ENCODE measurements at places on chromosomes 2 and 18.
A peak's percentile ranks its signal among the peaks of the same experiment; 100 is the strongest.

DNA sequence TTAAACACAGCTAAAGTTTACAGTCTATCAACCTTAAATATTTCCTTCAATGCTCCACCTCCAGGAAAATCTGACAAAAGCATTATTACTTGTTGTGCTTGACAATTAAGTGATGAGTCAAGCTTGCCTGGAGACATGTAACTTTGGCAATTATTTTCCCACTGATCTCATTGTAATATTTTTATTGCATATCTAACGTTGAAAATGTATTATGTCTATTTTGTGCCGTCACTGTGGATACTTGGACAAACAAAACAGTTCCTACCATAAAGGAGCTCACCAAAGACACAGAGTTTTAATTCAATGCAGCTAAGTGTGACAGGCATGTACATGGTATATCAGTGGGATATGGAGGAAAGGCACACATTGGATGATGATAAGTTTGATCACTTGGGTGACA lies 24.7 kb downstream of the RNF103 start:
- no peak for DNase-seq

GRCh38 chr18:62773691-62774090 lies 58.4 kb downstream of the PHLPP1 start:
- no peak for DNase-seq

- DNase-seq: no peak
Measured at GRCh38 chr2:70793450-70793849, 3.0 kb upstream of the FIGLA start.

- no peak for DNase-seq
Measured at GRCh38 chr2:137942037-137942832, 22.0 kb upstream of the HNMT start.

DNA sequence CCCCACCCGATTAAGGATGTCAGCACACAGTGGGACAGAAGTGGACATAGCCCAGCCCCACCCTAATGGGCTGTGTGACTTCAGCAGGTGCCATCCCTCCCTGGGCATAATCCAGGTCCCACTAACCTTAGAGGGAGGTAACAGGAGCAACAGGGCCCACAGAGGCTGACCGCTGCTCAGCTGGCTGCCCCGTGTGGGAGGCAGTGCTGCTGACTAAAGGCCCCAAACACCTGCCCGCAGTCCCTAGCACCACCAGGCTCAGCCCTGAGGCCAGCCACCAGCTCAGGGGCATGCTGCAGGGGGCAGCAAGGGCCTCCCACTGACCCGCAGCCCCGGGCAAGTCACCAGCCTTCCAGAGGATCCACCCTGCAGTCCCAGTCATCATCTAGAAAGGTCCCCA lies 14.6 kb downstream of the BIN1 start:
- DNase-seq: no peak

GRCh38 chr2:121608967-121609366 lies 40.3 kb downstream of the CLASP1 start:
- no peak for DNase-seq

GRCh38 chr2:208090420-208090819 lies 33.9 kb downstream of the CRYGD start:
- DNase-seq: no peak

- DNase-seq: peak; percentile 74
Measured at GRCh38 chr2:225894236-225894980, 494.9 kb downstream of the NYAP2 start.

- peak; percentile 15 for DNase-seq
Measured at GRCh38 chr2:52918551-52918950, 849.1 kb upstream of the CHAC2 start.

DNA sequence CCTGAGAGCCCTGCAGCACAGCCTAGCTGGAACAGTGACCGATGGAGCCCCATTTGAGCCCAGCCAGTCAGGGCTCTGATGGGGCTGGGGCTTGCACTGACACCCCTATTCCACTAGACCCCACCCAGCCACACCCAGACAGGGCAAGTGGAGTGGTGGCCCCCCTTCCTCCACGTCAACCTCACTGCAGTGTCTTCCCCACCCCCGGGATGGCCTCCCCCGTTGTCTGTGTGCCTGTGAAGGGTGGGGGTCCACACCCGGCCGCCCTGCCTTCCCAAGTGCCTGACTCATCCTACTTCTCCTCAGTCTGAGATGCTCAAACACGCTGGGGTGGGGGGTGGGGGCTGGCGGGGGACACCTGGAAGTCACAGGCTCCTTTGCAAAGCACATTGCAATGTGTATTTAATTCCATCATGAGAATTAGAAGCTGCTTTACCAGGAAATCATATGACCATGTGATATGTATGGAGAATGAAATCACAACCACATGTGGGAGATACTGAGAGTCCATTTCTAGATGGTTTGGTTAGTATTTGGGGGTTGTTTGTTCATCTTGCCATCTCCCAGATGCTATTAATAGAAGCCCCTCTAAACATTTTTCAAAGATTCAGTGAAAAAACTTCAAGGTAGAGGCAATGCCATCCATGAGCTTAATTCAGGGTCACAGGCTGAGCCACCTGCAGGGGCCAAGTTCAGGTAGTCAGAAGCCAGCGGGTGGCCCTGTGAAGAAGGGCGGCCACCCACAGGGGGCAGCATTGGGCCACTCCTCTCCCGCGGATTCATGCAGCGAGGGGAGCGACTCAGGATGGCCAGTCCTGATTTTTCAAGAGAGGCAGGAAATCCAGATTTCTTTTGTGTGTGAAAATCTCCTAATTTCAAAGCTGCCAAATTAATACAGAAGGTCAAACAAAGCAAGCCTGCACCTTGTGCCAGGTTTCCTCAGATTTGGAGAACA lies 22.7 kb upstream of the GMPPA start:
- peak; percentile 76 for DNase-seq

- no peak for DNase-seq
Measured at GRCh38 chr2:119760956-119761275, 1.2 kb downstream of the PTPN4 start.

DNA sequence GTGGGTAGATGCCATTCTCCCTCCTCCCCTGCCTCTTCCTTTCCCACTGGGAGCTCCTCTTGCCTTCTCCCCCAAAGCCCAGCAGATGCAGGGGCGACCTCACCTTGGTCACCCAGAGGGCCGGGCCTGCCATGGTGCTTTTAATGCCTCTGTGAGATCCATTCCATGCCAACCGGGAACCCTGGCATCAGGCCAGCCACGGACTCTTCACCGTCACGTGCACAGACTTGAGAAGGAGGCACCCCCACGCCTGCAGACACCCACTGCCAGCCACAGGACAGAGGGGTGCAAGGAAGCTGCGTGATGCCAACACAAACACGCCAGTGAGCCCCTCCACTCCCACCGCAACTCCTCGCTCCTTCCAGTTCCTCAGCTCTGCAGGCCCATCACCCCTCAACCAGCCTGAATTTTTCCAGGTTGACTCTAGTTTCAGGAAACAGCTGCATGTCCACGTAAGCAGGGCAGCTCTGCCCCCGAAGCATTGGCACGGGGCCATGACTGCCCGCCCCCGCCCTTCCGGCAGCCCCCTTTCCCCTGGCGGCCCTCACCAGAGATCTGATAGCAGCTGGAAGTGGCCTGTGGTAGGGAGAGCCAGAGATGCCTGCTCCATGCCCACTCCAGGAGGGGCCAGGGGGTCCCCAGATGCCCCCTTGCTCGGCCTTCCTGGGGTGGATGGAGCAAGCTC lies 50.8 kb downstream of the DNMT3A start:
- no peak for DNase-seq

- no peak for DNase-seq
Measured at GRCh38 chr2:232976666-232977437, 36.2 kb downstream of the NGEF start.

- peak; percentile 43 for DNase-seq
Measured at GRCh38 chr2:215830304-215830703, 183.0 kb downstream of the MREG start.

GRCh38 chr2:151570191-151570590 lies 160.5 kb downstream of the RIF1 start:
- no peak for DNase-seq

DNA sequence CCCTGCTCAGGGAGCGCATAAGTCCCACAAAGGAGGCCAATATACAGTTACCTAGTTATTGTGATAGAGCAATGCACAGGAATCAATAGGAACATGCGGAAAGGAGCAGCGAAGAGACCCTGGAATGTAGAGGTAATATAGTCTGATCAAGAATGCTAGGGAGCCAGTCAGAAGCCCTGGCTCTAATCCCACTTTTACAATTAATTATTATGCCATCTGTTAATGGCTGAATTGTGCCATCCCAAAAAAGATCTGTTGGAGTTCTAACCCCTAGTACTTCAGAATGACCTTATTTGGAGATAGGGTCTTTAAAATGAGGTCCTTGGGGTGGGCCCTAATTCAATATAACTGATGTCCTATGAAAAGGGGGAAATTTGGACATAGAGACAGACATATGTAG lies 7.7 kb upstream of the SPATS2L start:
- DNase-seq: no peak

DNA sequence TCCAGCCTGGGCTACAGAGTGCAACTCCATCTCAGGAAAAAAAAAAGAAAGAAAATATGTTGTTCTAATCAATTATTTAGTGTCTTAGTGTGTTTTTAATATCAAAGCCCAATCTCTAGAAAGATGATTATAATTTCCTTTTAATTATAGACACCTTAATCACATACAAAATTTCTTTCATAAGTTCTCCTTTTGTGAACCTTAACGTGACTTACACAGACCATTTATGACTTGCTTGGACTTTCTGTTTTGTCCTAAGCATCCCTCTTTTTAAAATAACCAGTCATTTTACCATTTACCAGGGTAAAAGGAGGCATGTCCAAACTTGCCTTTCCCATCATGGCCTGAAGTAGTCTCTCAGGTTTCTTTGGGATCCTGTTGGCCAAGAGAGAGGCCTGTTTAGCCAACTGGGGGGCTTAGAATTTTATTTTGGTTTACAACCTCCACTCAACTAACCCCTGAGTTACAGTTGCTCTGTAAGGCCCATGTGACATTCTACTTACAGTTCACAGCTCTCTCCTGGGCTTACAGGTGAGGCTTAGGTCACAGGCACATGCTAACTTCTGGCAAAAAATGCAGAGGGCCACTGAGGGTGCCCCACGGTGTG lies 23.9 kb upstream of the GPR155 start:
- peak; percentile 22 for DNase-seq

DNA sequence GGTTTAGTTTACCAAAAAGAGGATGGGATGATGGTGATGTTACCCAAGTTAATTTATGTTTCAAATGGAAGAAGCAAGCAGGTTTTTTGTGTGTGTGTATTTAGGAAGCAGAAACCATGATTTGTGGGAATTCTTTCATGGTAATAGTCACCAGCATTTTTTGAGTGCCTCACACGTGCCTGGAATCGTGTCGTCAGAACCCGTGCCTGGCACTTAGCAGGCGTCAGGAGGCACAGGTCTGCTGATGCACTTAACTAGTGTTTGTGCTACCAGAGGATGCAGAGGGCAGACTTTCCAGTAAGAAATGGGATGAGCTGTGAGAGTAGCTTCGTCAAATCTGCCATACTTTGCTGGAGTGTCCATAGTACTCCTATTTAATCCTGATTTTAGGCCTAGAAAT lies 41.1 kb downstream of the LYPD6 start:
- DNase-seq: no peak

DNA sequence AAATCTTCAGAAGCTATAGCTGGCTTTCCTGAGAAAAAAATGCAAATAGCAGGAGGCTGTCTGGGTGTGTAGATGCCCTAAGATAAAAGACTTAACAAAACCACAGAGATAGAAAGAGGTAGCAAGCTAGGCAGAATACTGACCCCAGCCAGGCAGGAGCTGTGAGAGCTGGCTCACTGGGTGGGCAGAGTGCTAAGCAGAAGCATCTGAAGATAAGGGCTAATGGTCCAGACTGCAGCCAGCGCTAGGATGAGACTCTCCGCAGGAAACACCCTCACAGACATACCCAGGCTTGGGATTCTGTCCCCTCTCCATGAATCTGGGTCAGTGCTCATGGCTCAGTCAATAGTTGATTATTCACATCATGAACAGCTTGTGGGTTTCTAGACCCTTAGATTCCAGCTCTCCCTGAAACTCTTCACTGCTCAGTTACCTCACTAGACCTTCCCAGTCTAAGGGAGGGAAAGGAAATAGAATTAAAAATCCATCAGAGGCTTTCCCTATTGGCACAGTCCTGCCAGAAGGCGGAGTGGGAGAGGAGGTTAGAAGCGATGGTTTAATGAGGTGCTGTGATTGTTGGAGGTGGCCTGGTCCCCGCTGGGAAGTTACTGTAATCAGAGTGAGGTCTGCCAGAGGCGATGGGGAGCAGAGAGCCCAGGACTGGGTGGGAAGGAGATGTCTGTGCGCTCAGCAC lies 21.4 kb upstream of the CCBE1 start:
- peak; percentile 57 for DNase-seq

DNA sequence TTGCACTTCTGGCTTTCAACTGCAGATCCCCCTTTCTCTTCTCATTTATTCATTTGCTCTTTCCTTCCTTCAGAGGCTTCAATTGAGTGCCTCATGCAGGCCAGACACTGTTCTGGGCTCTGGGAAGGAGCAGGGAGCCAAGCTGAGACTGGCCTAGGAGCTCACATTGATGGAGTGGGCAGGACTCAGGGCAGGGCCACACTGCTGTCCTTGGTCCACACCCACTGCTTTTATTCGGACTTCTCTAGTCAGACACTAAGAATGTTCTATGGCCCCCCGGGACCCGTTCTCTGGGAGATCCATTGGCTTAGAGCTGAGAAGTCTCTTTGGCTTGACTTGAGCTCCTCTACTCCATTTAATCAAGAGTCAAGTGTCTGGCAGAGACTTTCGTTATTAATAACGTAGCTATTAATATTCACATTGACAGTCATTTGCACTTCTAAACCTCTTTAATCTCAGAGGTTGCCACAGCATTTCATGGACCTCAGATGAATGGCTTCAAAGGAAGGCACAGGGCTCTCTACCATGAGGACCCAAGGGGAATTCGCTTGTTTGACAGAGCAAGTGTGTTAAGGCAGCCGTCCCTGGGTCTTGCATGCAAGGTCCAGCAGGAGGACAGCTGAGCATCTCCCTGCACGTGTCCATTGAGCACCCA lies 20.1 kb downstream of the SH3RF3 start:
- DNase-seq: no peak

DNA sequence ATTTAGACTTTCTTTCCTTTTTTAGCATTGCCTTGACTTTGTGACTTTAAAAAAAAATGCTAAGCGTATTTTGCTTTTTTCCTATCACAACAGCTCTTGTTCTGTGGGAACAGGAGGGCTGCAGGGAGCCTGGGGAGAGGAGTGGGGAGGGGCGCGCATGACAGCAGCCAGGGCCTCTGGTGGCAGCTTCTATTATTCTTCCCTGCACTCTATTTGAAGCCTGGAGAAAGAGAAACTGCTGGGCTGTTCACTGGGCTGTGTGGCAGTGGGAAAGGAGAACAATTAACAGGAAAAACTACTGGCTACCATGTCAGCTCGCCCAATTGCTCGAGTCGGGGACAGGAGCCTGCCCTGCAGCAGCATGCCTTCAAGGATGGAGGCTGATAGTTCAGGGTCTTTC lies 119.0 kb upstream of the ZBTB14 start:
- DNase-seq: no peak

- DNase-seq: peak; percentile 39
Measured at GRCh38 chr18:3500016-3500415, 50.0 kb downstream of the TGIF1 start.

DNA sequence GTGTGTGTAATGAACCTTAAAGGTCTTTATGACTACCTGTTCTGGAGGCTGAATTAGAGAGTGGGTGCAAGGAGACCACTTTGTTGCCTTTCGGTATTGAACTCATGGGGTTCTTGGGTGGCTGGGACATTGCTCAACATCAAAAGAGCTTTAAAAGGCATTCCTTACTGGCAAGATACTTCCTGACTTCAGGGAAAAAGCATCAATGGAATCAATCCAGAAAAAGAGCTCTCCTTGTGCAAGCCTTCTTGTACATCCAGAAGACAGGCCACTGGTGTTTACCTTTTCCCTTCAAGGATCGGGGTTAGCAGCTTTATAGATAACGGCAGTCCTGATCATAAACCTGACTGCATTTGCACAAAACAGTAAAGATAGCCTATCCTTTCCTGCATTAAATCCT lies 9.5 kb downstream of the PNO1 start:
- DNase-seq: no peak
